ENCODE measurements at places on chromosomes 2 and 18. TPM values are rescaled to one million over a fixed set of nuclear protein-coding genes. Genes with fewer than 3 reads are reported as not detected.

CDK15 gene
- polyA plus RNA-seq: 0.06 TPM

DNA sequence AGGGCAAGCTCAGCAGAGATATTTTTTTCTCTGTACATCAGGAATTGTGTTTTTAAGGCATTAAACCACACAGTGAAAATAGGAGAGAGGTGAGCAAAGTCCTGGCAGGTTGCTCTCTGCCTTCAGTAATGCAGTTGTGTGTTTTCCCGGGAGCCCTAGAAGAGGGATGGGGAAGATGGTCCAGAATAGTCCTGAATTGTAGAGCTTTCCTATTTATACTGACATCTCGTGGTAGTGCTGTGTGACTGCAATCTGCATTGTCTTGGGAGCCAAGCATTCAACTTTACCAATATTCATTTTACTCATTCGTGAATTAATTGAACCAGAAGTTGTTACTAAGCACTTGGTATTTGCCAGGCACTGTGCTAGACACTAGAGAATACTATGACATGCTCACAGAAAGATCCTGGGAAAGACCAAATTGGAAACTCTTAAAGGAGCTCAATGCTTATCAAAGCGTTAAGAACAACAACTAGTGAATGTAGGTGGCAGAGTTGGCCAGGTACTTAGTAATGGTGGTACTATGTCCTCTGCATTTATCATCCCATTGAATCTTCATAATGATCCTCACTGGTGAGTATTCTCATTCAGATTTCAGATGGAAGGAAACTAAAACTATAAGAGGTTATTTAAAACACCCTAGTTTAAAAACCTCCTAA, 214.6 kb downstream of the TRIB2 start:
- DNase-seq: no peak
- no peaks in the 10 kb centered on the region for H3K4me1 ChIP-seq
- no peak overlapping the region for H3K27ac ChIP-seq

SAP130 gene
- 3.6 TPM for polyA plus RNA-seq

GRCh38 chr2:193124815-193125214, 930.1 kb upstream of the TMEFF2 start:
- H3K27me3 ChIP-seq: no peaks in the 10 kb centered on the region
- DNase-seq: no peak
- H3K4me3 ChIP-seq: no peak overlapping the region

ST6GAL2 gene
- 0.03 TPM for polyA plus RNA-seq

DNA sequence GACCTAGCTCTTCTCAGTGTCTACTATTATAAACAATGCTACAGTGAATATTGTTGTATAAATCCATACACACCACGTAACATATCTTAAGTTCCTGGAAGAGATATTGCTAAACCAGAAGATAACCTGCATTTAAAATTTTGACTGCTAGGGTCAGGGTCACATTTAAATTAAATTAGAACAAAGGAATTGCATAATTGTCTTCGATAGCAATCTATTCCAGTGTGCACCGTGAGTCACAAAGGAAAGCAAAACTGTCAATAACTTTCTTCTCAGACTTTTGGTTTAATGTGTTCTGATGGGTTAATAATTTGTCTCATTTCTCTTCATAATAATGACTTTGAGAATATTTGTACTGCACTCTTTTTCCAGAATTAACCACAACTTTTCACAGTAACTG, 4.2 kb downstream of the GEN1 start:
- H3K4me3 ChIP-seq: no peak overlapping the region
- H3K4me1 ChIP-seq: peaks cover 13% of the 10 kb centered on the region
- no peaks in the 10 kb centered on the region for H3K36me3 ChIP-seq
- H3K27me3 ChIP-seq: no peaks in the 10 kb centered on the region
- no peak for DNase-seq
- no peak overlapping the region for H3K27ac ChIP-seq

DNA sequence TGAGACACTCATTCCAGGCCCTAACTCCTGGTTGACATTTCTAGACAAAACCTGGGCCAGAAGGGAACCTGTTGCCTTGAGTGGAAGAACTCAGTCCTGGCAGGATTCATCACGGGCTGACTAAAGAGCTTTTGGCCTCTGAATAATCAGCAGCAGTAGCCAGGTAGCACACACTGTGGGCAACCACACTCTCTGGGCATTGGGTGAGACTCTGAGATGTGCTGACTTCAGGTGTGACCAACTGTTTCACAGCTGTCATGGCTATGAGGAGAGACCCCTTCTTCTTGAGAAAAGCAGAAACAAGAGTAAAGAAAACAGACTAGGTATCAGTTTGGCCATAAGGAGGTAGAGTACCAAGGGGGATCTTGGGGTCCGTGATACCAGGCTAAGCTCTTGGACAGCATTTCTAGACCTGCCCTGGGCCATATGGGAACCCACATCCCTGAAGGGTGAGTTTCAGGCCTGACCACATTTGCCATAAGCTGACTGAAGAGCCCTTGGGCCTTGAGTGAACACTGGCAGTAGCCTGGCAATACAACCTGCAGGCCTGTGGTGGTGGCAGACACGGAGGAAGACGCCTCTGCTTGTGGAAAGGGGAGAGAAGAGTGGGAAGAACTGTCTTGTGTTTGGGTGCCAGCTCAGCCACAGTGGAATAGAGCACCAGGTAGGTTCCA, 230.9 kb downstream of the DLGAP1 start:
- H3K4me3 ChIP-seq: no peak overlapping the region
- H3K36me3 ChIP-seq: no peaks in the 10 kb centered on the region
- no peaks in the 10 kb centered on the region for H3K27me3 ChIP-seq
- no peaks in the 10 kb centered on the region for H3K4me1 ChIP-seq
- no peak overlapping the region for H3K27ac ChIP-seq

DNA sequence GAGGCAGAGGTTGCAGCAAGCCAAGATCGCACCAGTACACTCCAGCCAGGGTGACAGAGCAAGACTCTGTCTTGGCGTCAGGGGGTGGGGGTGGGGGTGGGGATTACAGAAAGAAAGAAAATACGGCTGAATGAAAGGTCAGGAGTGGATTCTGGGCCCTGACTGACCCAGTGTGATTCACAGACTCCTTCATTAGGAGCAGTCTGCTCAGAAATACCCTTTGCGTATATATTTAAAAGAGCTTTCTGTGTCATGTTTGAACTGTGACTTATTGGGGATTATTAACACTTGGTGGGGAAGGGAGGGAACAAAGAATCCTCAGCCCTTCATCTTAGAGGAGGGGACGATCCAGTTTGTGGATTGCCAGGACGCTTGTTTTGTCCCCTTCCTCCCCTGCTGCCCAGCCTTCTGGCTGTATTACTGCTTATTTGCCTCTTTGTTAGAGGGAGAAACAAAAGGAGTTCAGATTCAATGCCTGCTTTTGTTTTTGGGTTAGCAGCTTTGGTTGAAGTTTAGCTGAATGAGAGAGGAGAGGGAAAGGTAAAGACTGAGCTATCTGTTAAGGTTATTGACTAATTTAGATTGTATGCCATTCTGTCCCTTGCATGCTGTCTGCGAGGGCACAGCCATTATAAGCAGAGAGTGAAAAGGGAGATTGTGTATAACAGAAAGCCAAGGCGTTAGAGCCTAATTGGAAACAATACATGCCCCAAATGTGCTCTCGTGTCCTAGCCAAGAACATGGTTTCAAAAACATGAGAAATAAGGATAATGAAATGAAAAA, 118.3 kb downstream of the FMNL2 start:
- H3K27ac ChIP-seq: no peak overlapping the region
- H3K4me1 ChIP-seq: no peaks in the 10 kb centered on the region
- no peak for DNase-seq
- no peaks in the 10 kb centered on the region for H3K27me3 ChIP-seq
- H3K36me3 ChIP-seq: no peaks in the 10 kb centered on the region

- no peak for DNase-seq
- H3K4me1 ChIP-seq: peaks cover 12% of the 10 kb centered on the region
- no peaks in the 10 kb centered on the region for H3K27me3 ChIP-seq
Measured at GRCh38 chr18:32714571-32715148, 58.2 kb downstream of the KLHL14 start.

DNA sequence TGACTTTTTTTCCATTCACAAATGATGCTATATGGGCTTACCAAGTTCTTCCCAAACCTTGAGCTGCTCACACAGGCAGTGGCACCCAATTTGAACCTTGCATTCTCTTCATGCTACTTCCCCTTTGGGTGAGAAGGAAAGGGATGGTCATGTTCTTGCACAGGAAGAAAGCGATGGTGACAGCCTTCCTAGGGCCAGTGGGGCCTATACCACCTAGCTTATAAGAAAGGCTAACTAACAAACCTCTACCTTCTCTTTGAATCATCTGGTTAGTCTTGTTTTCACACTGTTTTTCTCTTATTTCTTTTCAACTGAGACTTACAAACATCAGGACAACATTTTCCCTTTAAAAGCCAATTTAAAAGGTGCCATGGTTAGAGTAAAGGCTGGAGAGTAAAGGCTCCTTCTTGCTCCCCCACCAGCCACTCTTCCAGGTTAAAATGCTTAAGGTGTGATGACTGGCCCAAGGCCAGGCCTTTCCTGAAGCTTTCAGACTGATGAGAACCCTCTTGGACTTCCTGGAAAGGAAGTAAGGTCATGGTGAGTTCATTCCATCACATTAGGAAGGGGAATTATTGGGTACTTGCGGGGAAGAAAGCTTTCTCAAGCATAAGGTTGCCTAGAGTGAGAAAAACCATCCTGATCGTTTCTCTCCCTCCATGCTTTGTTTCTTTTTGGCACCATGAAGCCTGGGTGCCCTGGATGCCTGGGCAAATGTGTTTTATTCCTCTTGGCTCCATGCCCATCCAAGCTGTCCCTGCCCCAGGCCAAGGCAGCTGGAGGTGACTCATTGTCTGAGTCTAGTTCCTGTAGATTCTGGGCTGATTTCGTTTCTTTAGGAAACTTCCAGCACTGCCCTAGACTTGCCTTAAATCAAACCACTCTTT, 41.4 kb upstream of the ITGB6 start:
- H3K36me3 ChIP-seq: no peaks in the 10 kb centered on the region
- H3K4me1 ChIP-seq: peaks cover 13% of the 10 kb centered on the region
- H3K27ac ChIP-seq: no peak overlapping the region
- DNase-seq: no peak
- no peak overlapping the region for H3K4me3 ChIP-seq

PLEK gene
- polyA plus RNA-seq: 53.0 TPM

DNA sequence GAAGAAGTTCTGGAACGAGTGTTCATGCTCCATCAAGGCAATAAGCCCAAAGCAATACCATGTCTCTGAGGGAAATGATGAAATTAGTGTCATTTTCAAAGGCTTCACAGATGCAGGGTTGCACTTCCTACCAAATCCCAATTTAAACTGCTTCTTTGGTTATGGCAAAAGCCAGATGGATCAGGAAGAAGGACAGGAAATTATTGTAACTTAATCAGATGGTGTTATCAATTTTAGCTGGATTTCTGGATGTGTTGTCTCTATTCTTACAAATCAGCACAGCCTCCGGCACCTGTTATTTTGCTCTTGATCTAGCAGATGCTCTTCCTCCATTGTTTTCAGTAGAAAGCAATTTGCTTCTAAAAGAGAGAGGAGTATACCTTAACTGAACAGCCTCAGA, 693.4 kb downstream of the SOCS6 start:
- H3K27ac ChIP-seq: no peak overlapping the region
- H3K27me3 ChIP-seq: no peaks in the 10 kb centered on the region
- DNase-seq: no peak
- no peaks in the 10 kb centered on the region for H3K4me1 ChIP-seq
- no peak overlapping the region for H3K4me3 ChIP-seq
